ENCODE measurements at places on chromosomes 5 and 9.

- no peak for DNase-seq
Observed at GRCh38 chr5:150106674-150107426, 20.5 kb upstream of the CSF1R start.

- no peak for DNase-seq
Observed at GRCh38 chr9:6184749-6185645, 30.6 kb upstream of the IL33 start.

GRCh38 chr5:93929131-93929530 lies 187.7 kb upstream of the POU5F2 start:
- no peak for DNase-seq

DNA sequence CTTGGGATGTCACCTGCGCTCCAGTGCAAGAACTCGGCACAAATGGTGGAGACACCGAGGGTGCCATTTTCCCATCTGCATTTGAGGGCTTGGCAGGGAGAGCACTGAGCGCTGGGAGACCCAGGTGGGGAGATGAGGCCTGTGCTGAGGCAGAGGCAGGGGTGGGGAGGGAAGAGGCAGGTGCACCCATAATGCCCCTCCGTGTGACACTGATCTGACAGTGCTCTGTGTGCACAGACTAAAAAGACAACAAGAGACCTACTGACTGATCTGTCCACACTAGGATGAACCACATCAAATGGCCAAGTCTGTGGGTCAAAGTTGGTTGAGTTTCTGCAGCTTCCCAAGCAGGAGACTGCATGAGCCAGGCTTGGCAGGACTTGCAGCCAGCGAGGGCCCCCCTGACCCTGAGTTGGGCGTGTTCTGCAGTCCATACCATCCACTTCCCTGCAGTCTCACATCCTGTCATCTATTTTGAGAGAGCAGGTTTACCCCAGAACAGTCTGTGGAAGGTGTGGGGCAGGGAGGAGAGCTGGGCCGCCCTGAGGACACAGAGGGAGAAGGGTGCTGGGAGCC lies 41.9 kb downstream of the NEK6 start:
- no peak for DNase-seq

GRCh38 chr9:6937209-6937608 lies 179.4 kb downstream of the KDM4C start:
- no peak for DNase-seq

DNA sequence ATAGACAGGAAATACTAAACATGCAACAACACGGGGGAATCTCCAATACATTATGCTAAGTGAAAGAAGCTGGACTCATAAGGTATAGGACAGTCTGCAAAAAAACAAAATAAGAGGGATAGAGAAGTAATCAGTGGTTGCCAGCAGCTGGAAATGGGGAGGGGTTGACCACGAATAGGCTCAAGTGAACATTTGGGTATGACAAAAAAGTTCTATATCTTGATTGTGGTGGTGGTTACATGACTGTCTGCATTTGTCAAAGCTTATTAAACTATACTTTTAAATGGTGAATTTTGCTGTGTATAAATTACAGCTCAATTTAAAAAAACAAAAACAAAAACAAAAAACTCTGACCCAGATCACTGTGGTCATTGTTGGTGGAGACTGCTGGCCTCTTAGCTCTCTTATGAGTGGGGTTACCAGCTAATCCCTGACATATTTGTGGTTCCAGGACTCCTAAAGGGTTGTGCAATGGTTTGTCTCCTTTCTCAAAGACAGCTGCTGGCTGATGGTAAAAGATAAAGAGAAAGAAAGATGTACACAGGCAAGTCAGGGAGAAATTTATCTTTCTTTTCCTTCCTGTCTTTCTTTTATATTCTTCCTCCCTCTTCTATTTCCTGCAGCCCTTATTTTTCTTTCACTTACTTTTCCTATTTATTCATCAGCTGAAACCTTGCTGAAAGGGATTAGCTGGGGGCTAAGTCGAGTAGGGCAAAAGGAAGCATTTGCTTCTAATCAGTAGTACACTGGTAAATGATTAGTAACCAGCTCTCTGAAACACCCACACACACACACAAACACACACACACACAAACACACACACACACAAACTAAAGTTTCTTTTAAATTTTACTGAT lies 42.6 kb upstream of the APC start:
- no peak for DNase-seq

DNA sequence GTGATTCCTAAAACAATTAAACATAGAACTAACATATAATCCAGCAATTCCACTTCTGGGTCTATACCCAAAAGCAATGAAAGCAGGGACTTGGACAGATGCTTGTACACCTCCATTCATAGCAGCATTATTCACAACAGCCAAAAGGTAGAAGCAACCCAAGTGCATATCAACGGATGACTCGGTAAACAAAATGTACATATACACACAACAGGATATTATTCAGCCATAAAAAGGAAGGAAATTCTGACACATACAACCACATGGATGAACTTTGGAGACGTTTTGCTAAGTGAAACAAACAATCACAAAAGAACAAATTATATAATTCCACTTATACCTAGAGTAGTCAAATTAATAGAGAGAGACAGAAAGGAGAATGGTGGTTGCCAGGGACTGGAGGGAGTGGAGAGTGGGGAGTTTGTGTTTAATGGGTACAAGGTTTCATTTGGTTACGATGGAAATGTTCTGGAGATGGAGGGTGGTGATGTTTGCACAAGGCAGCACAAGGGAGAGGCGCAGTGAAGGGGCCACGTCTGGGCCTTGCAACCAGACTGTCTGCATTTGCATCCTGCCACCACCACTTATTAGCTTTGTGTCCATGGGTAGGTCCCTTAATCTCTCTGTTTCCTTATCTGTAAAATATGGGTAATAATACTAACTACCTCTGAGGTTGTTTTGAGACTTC lies 36.3 kb upstream of the RLN1 start:
- DNase-seq, result no peak

- DNase-seq, result no peak
Observed at GRCh38 chr5:176947847-176948246, 48.7 kb upstream of the HK3 start.

DNA sequence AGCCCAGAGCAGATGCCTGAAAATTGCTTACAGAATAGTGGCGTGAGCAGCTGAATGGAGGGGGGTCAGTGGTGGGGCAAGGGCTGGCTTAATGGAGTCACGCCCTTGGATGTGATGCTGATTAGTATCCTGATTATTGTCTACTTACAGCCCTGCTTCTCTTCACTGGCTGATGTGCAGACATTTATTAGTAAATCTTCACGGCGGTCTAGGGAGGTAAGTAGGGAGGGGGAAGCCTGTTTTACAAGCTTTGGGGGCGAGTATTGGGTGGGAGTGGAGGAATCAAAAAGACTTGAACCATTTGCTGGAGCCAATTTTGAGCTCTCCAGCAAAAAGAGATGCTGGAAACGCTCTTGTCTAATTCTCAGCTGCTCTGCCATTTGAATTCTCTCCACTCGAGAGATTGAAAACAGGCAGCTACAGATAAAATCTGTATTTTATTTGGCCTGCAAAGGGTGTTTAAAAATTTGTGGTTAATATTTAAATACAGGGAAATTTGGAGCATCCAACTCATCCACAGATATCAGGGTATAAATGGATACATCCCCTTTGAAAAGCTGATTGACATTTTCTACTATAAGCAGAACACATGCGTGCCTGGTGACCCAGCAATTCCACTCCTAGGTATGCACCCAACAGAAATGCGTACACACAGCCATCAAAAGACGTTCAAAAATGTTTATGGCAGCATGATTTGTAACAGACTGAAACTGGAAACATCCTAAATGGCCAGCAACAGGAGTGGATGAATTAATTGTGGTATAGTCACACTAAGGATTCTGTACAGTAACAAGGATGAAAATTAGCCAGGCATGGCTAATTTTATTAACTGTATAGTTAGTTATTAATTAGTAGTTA lies 19.5 kb upstream of the ALDH1B1 start:
- no peak for DNase-seq

DNA sequence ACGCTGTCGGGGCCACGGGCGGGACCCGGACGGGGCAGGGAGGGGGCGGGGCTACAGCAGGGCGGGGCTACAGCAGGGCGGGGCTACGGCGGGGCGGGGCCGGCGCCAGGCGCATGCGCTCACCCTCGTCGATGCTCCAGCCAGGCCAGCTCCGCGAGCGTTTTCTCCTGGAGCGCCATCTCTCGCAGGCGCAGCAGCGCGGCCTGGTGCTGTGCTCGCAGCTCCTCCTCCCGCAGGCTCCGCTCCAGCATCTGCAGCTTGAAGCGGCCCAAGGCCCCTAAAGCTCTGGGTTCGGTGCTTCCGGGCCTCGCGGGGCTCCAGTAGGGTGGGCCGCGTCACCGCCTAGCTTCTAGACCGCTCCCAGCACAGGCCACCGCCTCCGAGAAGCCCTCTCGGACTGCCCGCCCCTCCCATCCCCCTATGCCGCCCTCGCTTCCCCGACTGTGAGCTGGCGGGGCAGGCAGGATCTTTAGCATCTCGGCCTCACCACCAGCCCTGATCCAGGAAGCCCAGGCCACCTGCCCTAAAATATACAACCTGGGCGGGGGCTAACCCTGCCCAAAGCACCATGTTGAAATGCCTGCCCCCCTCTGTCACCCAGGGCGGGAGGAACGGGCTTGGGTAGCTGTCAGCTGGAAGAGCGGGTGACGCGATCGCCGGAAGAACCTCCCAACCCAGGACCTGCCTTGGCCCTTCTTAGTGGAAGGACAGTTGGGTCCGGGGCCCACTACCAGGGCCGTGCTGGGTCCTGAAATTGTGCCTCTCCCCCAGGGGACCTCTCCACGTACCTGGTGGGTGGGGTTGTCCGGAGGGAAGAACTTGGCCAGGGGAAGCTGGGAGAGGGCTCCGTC lies 21.9 kb upstream of the QSOX2 start:
- no peak for DNase-seq

- no peak for DNase-seq
Observed at GRCh38 chr5:142330026-142330425, 5.2 kb upstream of the SPRY4 start.

DNA sequence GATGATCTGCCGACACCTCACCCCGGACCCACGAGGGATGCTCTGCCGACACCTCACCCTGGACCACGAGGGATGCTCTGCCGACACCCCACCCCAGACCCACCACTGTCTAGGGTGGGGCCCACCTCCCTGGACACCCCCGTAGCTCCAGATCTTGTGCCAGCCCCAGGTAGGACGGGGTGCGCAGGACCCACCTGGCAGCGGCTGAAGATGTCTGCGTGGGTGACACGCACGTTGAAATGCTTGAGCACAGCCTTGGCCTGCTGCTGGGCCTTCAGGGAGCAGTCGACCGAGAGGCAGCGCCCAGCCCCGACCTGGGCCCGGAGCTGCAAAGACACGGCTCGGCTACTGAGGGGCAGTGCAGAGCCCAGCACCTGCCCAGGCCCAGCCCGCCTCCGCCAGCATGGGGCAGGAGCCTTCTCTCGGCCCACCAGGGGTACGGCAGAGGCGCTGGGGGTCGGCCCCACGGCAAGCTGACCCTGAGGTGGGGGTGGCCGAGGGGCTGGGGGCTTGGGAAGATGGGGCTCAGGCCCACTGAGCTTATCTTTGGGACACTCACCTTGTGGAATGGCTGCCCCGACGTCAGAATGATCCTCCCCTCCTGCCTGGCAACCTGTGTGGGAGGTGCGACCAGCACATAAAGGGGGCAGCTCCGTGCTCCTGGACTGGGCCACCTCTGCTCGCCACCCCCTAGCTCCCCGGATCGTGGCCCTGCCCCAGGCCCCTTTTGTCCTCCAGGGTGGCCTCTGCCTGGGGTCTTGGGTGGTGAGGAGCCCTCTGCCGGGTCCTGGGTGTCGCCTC lies 21.7 kb upstream of the NRARP start:
- DNase-seq, result no peak

DNA sequence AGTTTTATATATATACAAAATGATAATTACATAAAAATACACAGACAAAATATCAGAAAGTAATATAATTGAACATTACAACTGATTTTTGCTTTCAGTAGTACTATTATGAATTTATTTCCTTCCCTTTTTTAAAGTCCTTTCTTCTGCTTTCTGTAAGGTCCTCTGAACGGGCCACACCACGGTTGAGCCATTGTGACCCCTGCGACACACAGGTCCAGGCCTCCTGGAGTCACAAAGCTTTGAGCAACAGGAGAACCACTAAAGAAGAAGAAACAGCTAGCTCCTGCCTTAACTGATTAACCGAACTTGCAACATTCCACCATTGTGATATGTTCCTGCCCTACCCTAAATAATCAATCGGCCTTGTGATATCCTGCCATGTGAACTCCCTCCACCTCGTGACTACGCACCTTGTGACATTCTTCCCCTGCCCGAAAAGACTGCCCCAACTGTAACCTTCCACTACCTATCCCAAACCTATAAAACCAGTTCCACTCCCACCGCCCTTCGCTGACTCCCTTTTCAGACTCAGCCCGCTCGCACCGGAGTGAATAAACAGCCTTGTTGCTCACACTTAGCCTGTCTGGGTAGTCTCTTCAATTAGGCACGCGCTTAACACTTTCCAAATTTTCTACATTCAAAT lies 375.0 kb upstream of the RFX3 start:
- DNase-seq, result no peak

DNA sequence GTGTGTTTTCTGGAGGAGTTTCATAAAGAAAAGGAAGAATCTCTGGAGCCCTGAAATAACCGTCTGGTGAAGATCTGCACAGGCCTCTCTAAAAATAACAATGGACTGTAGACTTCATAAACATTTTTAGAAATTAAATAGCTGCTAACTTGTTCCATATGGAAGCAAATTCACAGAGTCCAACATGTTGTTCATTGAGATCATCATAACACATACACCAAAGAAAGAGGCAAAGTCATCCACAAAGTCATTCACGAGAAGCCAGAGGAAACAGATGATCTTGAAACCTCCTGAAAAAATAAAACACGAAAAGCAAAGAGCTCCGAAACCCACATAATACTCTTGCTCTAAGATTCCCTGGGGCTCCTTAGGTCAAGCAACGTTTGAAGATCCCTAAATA lies 347.8 kb downstream of the EFNA5 start:
- no peak for DNase-seq

DNA sequence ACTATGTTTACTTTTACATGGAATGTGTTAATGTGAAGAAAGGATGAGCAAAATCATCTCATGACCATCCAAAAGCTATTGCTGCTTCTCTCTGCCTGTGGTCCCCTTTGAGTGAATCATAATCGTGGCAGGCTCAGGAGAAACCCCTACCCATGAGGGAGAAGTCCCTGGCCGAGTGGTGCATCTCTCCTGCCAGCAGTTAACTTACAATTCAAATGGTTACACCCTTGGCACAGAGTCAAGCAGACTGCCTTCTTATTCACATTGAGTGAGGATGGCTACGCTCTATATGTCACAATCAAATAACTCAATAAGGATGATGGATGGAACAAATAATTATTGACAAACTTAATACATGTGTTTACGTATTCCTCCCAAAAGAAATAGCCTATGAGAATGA lies 179.1 kb downstream of the FGF1 start:
- DNase-seq, result no peak
